ENCODE measurements at places on chromosomes 6 and 20.

DNA sequence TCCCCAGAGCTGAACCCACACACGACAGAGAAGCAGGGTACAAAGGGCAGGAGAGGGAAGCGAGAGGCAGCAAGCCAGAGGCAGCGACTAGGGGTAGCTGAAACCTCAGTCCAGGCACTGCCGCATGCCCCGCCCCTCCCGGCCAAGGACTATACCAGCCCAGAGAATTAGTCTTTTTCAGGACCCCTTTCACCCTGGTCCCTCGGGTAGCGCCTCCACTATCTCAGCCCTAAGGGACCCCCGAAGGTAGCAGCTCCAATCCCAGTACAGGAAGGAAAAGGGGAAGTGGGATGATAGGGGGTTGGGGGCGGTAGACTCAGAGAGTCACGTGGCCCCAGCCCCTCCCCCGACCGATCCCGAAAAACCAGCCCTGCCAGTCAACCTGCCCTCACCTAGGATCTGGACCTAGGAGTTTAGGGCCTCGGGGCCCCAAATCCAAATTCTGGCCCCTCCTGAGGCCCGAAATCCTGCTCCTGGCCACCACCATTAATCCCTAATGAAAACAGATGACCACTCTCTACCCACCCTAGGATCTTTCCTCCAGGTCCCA is 1.3 kb downstream of the RGL2 start:
- DNase-seq = no peak

DNA sequence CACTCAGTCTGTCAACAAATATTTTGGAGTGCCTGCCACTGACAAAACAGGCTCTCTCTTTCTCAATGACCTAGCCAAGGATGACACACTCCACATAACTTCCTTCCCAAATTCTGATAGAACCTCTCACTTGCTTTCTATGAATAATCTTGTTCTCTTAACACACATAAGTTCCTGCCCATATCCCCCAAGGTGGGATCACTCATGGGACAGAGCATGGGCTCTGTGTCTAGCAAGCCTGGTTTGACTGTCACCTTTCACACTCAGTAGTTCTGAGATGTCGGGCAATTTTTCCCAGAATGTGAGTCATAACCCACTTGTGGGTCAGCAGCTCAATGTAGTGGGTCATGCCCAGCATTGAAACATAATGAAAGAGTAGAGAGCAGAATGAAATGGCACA is 78.1 kb downstream of the LRFN2 start:
- DNase-seq = no peak

DNA sequence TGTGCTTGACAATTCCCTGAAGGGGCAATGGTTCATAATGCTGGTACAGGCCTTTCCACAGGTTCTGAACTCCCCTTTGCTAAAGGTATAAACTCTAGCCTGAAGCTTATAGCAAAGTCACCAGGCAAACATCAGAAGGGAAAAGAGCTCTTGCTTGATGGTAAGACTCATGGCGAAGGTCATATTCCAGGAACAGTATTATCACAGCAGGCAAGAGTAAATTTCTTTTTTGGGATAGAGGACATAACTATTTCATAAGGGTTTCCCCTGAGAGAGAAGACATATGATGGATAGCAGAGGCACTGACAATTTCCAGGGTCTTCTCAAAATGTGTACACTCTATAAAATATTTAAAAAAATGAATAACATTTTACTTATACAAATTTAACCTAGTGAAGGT is 86.8 kb downstream of the PRKN start:
- no peak for DNase-seq

DNA sequence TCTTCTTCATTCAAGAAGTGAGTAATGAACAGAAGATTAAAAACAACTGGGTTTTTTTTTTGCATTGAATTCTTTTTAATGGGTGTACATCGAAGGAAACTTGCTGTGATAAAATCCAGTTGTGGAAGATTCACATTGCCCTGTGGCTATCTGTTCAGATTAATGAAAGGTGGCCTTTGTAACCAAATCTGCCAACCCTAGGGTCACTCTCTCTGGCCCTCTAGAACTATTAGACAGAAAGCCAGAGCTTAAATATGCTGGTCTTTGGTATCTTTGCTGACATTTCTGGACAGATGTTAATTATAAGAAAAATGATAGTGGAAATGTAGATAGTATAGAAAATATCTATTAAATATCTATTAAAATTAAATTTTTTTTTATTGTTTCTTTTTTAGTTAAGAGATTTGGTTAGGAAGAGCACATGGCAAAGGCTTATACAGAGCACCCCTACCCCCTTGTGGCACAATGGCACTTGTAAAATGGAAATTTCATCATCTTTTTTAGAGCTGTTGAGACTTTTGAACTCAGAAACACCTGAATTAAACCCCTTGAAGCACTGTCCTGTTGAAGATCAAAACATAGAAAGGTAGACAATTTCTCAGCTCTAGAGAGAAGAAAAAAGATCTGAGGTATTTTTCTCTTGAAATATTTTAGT is 572.5 kb downstream of the PKHD1 start:
- DNase-seq = no peak

DNA sequence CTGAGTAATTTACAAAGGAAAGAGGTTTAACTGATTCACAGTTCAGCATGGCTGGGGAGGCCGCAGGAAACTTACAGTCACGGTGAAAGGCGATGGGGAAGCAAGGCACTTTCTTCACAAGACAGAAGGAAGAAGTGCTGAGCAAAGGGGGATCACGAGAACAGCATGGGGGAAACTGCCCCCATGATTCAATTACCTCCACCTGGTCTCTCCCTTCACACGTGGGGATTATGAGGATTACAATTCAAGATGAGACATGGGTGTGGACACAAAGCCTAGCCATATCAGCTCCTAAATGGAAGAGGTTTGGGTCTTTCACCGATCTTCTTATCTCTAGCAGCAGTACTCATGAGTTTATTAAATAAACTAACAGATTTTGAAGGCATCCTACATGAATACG is 152.9 kb upstream of the RUNX2 start:
- DNase-seq = no peak

DNA sequence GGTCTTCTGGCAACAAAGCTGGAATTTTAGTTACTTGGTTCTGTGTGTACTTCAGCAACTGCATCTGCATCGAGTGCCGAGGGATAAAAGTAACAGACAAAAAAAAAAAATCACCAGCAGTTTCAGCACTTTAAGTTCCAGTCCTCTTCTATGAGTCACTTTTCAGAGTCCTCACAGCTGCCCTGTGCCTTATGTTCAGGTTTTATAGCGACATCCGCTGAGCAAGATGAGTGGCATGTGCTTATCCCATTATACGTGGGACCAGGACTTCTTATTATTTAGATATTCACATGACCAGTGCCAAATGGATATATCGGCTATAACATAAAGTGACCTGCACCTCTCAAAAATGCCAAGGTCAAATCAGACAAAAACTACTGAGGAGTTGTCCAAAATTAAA is 242.9 kb downstream of the FOXA2 start:
- DNase-seq = no peak

- DNase-seq = no peak
Observed at GRCh38 chr6:65708162-65708561, 1.1 kb upstream of the EYS start.

DNA sequence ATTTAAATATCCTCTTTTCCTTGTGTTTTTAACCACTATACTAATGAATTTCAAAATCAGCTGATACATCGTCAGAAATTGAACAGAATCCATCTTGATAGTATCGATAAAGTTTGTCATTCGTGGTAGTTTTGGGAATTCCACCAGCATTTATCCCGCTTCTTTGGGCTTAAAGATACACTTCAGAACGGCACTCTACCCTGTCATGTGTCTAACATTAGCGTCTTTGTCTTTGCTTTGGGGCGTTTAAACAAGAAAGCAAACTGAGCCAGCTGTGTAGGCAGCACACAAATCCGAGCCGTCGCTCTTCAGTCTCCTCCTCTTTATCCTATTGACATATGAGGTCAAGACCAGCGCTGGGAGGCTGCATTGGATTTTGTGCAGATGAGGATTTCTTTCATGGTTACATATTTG is 27.5 kb upstream of the NHSL1 start:
- DNase-seq = no peak

DNA sequence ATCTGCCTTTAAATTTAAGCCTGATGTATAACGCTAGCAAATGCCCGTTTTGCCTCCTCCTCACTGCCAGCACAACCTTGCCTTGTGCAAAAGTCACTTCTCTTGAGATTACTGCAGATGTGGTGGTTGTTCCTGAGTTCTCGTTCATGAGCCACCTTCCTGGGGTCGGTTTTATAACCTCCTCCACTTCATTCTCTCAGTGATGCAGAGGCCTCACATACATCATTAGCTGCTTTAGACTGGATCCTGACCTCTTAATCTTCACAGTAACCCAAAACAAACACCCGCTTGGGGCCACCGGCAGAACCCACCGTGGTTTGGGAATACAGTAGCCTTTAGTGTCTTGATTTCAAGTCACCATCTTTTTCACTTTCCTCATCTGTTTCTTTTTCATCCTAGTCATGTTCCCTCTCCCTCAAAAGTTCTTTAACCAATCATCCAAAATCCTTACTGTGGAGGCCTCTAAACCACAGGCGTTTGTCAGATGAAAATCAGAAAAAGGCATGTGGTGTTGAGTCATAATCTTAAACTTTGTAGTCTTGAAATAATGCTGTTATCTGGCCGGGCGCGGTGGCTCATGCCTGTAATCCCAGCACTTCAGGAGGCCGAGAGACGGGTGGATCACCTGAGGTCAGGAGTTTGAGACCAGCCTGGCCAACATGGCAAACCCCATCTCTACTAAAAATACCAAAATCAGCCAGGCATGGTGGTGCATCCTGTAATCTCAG is 430.3 kb upstream of the SOX4 start:
- DNase-seq = peak; percentile 57

GRCh38 chr20:38569747-38570525 is 11.1 kb upstream of the ADIG start:
- no peak for DNase-seq

- DNase-seq = no peak
Observed at GRCh38 chr6:138509371-138509770, 10.1 kb upstream of the NHSL1 start.

- no peak for DNase-seq
Observed at GRCh38 chr6:151494235-151494935, 568 bp downstream of the CCDC170 start.

DNA sequence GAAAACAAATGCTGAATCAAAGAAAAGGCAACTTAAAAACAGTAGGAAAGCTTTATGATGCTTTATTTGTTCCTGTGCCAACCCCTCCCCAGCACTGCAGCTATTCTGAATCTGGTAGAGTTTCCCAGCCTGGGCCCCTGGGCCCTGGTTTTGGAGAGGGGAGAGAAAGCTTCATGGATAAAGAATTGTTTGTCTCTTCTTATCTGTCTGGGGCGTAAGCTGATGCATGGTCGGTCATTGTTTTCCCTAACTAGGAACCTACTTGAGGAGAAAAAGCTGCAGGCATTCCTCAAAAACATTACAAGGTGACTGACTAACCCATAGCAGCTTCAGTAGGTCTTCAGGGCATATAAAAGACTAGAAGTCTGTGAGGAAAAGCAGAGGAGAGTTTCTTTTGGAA is 758.1 kb upstream of the EPHA7 start:
- no peak for DNase-seq

DNA sequence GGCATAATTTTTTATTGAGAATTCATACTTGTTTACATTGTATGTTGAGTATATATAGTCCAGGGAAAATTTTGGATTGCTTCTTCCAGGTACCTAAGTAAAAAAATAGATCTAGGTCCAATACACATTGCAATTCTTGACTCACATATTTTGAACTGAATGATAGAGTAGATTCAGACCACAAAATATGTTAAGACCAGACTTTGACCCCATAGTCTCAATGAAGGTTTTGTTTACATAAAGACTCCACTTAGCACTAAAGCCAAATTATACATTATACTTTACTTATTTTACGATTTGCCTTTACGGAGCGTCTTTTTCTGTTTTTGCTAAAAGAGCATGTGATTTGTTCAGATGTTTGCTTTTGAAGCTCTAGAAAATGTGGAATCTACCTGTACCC is 144.1 kb upstream of the PTCHD4 start:
- DNase-seq = no peak

- DNase-seq = no peak
Observed at GRCh38 chr20:51310216-51310615, 232.3 kb downstream of the NFATC2 start.

GRCh38 chr6:13404892-13405254 is 76.5 kb upstream of the TBC1D7 start:
- DNase-seq = no peak

- no peak for DNase-seq
Observed at GRCh38 chr6:104608101-104608500, 251.6 kb downstream of the HACE1 start.

- DNase-seq = no peak
Observed at GRCh38 chr20:17783671-17784070, 83.9 kb downstream of the BANF2 start.

DNA sequence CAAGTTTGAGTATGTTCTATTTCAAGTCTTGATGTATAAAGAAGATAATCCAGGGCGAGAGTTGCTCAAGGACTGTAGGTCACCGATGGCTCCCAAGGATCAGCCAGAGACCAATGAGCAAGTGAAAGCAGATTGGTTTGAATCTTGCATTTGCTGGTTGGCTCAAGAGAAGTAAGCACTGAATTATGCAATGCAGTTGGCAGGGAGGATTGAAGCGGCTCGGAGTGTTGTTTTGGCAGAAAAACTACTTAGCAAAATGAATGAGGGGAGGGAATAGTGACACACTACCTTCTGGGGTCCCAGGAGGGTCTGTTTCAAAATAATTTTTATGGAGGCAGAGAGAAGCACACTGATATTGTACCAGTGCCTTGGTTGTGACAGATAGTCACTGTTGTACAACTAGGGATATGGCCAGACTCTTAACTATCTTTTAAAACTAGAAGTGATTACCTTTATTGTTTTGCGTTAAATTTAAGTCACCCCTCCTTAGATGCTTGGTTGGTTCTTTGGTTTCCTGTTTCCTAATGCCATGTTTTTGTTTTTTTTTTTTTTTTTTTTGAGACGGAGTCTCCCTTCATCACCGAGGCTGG is 15.7 kb downstream of the SASH1 start:
- no peak for DNase-seq

GRCh38 chr6:149208134-149208601 is 109.3 kb upstream of the TAB2 start:
- no peak for DNase-seq

- DNase-seq = no peak
Observed at GRCh38 chr20:57282670-57283361, 16.4 kb upstream of the BMP7 start.

DNA sequence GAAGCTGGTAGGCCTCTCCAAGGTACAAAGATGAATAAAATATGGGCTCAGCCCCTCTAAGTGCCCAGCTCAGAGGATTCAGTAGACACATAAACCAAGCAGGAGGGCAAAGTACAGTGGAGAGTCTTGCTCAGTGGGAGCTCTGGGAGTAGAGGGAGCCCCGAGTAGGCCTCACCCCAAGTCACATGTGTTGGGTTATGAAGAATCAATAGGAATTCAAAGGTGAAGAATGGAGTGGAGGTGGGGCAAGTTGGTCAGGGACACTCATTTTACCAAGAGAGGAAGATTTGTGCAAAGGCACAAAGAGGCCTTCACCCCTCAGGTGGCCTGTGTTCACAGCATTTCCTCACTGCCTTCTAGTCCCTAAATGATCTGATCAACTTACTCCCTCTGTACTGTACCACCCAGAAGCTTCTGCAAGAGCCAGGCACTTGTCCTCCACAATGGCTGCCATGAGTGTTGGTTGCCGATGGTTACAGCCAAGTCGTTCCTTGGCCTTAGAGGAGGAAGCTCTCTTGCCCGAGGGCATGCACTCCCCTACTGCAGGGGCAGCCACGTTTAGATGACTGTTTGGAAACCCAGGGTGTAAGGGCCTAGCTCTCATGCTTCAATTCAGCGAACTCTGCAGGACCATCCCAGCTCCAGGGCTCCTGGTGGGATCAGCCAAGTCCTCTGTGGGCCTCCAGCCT is 6.7 kb upstream of the CDKN1A start:
- no peak for DNase-seq

All from AG04449 (cell line).